ENCODE measurements at places on chromosomes 6 and 20. TPM values are rescaled to one million over a fixed set of nuclear protein-coding genes. Genes with fewer than 3 reads are reported as not detected.

DNA sequence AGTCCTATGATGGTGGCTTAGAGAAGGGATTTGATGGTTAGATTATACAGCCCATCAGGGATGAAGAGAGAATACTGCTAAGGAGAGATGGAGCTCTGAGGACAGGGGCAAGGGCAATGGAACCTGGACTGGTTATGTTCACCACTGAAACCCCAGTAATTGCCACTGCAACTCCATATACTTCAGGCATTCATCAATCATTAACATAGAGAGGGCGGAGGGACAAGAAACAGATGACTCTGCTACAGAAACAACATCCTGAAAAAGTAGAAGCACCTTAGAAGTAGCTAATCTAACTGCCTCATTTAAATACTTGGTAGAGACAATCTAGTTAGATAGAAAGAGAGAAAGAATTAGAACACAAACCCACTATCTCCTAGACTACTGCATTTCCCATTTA is 89.8 kb downstream of the MDN1 start:
- DNase-seq, result no peak

The PTCHD4 gene
- 3.4 TPM for total RNA-seq

The CLPSL1 gene
- total RNA-seq, result not detected

The FRS3 gene
- total RNA-seq, result 4.0 TPM

DNA sequence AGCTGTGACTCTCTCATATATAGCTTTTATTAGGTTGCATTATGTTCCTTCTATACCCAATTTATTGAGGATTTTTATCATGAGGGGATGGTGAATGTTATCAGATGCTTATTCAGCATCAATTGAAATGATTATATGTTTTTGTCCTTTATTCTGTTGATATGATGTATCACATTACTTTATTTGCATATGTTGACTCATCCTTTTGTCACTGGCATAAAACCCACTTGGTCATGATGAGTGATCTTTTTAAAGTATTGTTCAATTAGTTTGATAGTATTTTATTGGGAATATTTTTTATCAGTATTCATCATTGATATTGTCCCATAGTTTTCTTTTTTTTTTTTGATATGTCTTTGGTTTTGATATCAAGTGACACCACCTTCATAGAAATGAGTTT is 529.9 kb downstream of the MMUT start:
- DNase-seq, result no peak

DNA sequence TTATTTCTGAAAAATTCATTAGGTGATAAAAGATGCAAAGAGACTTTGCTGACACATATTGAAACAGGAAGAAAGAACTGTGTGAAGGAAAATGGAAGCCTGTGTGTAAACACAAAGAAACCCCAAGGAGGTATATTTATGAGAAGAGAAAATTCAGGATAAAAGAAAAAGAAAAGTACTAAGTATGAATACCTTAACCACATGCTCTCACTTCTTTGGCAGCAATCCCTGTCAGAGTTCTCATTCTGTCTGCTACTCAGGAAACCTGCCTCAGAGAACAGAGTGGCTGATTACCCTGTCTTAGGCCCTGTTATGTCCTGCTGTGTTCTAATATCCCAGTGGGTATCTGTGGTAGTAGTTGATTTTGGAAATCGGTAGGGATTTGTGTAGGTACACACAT is 457.9 kb downstream of the TBC1D32 start:
- DNase-seq, result no peak

Data from kidney epithelial cell (primary cell).